ENCODE measurements at places on chromosomes 3 and 15.

DNA sequence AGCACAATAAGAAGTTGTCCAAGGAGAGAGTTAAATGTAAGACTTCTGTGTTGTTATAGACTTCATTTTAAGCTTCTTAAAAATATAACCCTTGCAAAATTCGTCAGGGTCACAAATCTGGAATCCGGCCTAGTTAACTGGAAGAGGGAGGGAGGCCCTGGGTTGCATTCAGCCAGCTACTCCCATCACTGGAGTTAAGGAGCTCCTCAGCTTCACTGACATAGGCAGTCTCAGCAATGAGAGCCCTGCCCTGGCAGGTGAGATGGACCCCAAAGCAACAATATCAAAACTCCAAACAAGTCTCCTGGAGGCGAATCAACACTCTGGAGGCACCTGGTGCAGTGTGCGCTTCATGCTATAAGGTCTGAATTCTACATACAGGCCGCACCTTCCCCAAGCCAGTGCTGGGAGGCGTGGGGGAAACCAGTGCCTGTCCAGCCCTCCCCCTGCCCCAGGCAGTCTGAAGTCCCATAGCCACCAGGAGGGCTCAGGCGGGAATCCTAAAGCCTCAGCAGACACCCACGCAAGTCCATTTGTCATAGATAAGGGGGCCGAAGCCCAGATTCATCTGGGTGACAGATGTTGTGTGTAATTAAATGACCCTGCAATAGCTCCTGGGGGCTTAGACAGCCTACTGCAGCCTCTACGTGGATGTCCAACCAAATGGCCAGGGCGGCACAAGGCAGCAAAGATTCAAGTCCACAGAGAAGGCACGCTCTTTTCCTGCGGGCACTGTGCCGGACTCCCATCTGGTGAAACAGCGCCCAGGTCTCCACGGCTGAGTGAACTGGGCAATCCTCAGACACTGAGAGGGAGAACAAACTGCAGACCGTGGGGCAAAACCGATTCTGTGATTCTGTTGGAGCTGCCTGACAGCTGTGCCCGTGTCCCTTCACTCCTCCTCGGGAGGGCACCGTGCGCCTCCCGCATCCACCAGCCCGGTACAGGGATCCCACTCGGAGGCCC, 64.9 kb downstream of the ATP10A start:
- DNase-seq: no peak

DNA sequence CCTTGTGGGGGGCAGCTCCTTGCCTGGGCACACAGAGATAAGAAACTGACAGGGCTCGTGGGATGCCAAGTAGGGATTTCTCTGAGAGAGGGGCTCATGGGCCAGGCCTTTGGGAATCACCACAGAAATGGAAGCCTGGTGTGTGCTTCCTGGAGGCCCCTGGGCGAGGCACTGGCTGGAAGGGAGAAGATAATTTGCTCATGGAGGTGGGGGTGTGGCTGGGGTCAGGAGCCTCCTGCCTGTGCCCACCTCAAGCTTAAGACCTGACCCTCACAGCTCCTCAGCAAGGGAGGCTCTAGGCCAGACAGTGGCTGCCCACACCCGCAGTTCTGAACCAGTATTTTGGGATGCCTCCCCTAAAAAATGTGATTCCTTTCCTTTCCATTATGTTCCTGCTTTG, 16.9 kb upstream of the CPNE9 start:
- no peak for DNase-seq

GRCh38 chr3:184636741-184637316, 75.0 kb downstream of the MAGEF1 start:
- DNase-seq: peak; percentile 56

GRCh38 chr15:53469422-53469821, 290.0 kb downstream of the WDR72 start:
- no peak for DNase-seq

- DNase-seq: peak; percentile 94
Measured at GRCh38 chr3:40800343-40800742, 275.6 kb downstream of the ZNF621 start.

DNA sequence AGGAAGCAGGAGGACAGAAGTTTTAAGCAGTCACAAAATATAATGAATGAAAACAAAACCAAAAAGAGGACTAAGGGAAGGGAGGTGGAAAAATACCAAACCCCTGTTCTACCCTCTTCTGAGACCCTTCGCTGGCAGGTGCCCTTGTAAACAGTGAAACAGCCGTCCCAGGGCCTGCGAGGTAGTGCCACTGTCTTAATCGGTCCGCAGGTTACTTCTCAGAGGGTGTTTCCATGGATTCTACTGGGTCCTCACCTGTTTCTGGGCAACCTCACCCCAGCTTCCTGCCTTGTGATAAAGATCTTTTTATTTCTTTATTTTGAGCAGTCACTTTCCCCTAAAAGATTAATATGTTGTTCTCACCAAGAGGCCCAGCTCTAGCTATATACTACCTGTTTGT, 65.3 kb downstream of the SLC30A4 start:
- no peak for DNase-seq

DNA sequence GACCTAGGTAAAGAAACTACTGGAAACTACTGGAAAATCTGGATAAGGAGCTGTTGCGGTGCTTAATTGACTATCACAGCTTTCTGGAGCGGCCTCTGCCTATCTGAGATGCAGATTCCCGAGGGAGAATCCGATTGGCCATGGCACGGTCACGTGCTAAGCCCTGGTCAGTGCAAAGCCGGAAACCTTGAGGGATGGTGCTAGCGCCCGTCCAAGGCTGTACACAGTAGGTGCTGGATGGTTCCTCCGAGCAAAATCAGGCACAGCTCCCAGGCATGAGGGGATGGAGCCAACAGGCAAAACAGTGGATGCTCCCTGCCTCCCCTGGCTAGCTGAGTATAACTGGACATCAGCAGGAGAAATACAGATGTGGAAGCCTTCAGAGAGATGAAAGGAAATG, 238.7 kb upstream of the HES1 start:
- DNase-seq: no peak

- no peak for DNase-seq
Measured at GRCh38 chr3:110806924-110807323, 264.7 kb upstream of the NECTIN3 start.

DNA sequence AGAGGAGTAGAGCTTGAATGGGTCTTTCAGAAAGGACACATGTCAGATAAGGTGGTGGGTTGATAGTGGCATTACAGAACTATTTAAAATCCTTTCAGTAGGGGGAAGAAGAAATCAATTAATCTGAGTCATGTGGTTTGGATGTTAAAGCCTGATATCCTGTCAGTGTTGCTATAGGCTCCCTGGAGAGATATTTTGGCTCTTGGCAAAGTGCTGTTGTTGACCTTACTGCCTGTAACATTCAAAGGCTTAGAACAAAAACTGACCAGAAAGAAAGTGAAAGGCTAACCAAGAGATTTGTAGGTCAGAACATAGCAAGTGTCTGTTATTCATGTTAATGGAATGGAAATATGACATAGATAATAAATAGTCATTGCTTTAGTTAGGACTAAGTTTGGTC, 552.9 kb downstream of the DIPK2A start:
- DNase-seq: no peak

DNA sequence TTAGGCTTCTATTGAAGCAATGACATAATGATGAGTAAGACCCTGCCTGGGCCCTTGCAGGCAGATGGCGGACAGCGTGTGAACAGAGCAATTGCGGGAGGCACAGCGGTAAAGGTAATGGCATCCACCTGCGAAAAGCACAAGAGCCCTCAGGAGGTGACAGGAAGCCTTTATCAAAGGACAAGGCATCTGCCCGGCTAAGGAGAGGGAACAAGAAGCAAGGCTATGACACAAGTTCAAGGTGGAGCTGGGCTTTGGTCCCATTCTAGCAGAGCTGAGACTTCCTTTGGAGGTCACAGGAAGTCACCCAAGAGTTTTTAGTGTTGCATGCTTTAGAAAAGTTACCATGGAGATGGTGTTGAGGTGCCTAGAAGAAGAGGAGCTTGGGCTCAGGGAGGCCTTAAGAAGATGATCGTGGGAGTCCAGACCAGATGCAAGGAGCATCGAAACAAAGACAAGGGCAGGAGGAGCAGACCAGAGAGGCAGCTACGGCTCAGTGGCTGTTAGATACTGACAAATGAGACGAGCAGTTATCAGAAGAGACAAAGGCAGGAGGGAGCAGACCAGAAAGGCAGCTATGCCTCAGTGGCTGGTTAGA, 34.5 kb downstream of the OSBPL10 start:
- DNase-seq: no peak

DNA sequence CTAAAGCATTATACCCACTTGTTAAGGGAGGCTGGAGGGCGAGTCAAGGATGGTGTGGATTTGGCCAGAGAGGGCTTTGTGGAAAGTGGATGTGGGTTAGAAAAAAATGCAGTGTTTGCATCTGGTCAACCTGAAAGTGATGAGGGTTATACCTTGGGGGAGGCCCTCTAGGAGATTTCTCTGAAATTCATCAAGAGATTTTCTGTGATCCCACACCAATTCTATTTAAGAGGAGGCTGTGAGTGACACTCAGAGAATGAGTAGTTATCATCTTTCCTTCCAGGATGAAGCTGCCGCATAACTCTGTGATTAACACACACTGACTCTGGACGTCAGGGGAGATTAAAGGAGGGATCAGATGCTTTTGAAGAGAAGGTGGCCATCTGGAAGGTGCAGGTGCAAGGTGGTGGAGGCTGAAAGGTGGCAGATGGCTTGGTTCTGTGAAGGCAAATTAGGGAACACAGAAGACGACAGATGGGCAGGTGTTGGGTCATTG, 54.8 kb downstream of the ANAPC13 start:
- no peak for DNase-seq

DNA sequence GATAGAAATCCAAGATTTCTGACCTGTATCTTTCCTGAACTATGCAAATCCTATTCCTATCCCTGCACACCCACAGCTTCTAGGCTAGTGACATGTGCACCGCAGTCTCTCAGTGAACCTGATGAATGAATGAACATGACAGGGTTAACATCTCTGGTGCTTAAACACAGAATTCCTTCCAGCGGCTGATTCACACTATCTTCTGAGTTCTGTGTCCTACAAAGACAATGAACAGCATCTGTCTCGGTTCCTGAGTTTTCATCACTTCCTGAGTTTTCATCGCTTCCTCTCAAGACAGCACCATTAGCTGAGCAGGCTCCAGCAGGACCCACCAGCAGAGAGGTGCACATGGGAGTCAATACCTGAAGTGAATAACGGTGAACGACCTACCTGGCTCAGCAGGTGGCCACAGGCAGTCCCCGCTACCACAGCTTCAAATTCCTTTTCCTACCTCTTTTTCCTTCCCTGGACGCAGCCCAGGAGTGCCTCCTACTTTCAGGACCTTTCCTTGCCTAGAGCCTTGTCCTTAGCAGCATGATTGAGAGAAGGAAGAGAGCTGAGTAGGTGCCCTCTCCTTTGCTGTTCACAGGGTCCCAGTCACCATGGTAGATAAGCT, 113.5 kb downstream of the IGF2BP2 start:
- no peak for DNase-seq

GRCh38 chr15:41105348-41106334, 10.4 kb downstream of the INO80 start:
- DNase-seq: no peak

DNA sequence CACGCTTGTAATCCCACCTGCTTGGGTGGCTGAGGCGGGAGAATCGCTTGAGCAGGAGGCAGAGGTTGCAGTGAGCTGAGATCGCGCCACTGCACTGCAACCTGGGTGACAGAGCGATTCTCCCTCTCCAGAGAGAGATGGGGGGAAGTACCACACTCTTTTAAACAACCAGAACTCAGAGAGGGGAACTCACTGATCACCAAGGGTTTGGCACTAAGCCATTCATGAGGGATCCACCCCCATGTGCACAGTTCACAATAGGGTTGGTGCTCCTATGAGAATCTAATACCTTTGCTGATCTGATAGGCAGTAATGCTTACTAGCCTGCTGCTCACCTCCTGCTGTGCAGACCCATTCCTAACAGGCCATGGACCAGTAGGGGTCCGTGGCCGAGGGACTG, 51.6 kb downstream of the QTRT2 start:
- DNase-seq: no peak

- no peak for DNase-seq
Measured at GRCh38 chr3:187742351-187743171, 2.7 kb downstream of the BCL6 start.

GRCh38 chr3:27642796-27643195, 79.3 kb downstream of the EOMES start:
- DNase-seq: no peak

DNA sequence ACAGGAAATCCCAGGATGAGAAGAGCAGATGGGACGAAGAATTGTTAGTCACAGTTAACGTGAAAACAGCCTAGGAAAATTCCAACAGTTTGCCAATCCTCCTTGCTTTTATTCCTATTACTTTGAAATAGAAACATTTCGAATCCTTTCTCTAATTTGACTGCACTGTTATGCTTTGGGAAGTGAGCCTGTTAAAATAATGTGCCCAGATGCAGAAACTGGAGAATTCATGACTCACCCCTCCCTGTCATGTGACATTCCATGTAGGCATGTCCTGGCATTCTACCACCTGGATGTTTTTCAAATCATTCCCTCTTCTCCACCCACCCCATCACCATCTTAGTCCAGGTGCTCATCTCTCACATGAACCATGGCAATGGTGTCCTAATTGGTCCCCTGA, 107.3 kb downstream of the MINAR1 start:
- peak; percentile 13 for DNase-seq

- DNase-seq: no peak
Measured at GRCh38 chr15:31964586-31965307, 65.6 kb upstream of the CHRNA7 start.

- no peak for DNase-seq
Measured at GRCh38 chr15:80375968-80376891, 28.0 kb upstream of the ARNT2 start.

DNA sequence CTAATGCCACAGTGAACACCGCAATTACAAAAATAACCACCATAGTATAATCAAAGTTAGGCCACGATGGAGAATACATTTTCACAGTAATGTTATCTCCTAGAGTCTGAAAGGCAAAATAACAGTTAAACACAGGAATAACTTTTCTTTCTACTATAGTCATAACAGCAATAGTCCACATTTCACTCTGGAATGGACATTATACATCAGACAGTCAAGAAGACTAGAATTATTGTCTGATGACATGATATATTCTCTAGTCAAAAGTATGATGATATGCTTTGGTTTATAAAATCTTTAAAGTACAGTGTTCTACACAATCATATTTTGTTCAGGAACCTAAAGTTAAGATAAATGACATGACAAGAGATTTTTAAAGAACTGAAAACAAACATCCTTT, 18.0 kb downstream of the SPPL2A start:
- no peak for DNase-seq

DNA sequence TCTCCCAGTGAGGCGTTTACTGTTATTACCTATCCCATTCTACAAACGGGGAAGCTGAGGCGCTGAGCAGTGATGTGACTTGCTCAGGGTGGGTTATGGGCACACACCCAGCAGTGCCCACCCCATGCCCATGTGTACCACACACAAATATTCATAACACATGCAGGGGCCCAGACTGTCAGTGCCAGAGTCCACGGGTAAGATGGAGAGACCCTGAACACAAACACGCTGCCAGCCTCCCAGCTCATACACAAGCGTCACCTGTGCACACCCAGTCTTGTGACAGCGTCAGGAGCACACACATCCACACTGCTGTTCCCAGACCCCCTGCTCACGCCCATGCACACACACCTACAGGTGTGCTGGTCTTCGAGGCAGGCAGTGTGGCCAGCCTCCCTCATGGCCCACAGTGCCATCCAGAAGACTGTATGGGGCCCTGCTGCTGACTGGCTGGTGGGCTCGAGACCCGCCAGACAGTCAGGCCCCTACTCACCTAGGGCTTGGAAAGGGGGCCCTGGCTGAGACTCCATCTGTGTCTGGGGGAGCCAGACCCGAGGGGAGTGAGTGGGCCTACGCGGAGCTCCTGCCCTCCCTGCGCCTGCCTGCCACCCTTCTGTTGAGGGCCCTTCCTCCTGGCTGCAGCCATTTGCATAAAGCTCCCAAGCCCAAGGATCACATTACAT, 39.4 kb downstream of the DNAJB8 start:
- no peak for DNase-seq

- DNase-seq: no peak
Measured at GRCh38 chr3:120101624-120102023, 7.4 kb upstream of the GSK3B start.
